ENCODE measurements at places on chromosomes 13 and 19.
A peak's percentile ranks its signal among the peaks of the same experiment; 100 is the strongest.

- peak; percentile 92 for DNase-seq
Observed at GRCh38 chr19:16076154-16076957, at the start of gene TPM4. Gene TPM4, plus strand, starts transcription at chr19:16076495. Its CDS starts 71 bp downstream, at chr19:16076566.

GRCh38 chr13:31207661-31208552 lies 8.1 kb downstream of the B3GLCT start:
- DNase-seq = peak; percentile 45

GRCh38 chr19:18503337-18503970 lies 18.4 kb downstream of the ELL start:
- no peak for DNase-seq

DNA sequence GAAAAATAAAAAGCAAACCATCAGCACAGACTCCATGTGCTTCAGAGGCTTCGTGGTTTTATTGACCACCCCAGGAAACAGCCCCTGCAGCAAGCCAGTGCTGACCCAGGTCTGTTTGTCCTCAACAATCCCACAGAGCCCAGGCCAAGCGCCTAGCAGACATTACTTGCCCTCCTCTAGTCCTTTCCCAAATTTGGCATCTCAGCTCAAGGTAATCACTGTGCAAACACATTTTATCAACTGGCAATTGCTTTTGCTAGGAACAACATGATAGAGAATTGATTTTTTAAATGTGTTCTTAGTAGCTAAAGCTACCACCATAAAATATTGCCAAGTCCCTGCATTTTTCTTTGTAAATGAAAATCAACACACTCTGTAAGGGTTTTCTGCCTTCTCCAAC lies 121.8 kb downstream of the STOML3 start:
- DNase-seq = no peak

DNA sequence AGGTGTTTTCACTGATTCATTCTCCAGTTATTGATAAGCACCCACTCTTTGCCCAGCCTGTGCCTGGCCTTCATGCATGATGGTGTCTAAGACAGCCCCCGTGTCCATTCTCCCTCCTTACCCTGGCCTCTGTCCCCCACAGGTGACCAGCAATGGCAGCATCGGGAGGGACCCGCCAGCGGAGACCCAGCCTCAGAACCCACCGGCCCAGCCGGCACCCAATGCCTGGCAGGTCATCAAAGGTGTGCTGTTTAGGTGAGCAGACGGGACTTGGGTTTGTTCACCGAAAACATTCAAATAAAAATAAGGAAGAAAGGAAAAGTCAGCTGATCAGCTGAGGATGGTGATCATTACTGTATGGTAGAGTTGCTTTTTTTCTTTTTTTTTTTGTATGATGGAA lies 6.6 kb downstream of the CLPTM1 start:
- no peak for DNase-seq

- DNase-seq = no peak
Observed at GRCh38 chr13:38902551-38902950, 88.1 kb downstream of the STOML3 start.

DNA sequence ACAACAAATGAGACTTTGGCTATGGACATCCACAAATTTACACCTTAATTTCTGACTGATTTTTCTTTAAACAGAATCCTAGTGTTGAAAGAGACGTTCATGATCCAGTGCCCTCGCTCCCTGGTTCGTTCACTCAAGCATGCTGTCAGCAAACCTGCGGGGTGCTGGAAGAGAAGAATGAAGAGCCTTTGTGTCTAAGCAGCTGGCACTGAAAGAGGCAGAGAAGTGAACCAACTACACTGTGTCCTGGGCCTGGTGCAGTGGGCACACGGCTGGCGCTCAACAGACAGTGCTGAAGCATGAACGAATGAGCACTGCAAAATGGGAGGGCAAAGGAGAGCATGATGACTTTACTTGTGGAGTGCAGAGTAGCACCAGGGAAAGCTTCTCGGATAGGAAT lies 46.8 kb downstream of the MIPEP start:
- no peak for DNase-seq

DNA sequence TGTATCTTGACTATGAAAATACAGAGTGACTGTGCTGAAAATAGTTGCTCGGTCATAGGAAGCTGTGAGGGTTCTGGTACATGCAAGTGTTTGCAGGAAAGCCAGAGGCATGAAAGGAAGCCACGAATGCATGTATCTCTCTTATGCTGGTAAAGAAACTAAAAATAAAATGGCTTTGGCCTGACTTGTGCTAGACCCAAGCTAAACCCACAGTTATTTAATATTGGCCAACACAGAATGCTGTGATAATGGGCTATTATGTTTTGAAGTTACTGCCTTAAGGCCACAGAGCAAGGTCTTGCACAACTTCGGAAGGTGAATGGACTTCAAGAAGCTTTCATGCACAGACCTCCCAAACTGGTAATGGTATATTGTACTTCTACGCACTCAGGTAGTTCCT lies 518.2 kb upstream of the HTR2A start:
- no peak for DNase-seq

DNA sequence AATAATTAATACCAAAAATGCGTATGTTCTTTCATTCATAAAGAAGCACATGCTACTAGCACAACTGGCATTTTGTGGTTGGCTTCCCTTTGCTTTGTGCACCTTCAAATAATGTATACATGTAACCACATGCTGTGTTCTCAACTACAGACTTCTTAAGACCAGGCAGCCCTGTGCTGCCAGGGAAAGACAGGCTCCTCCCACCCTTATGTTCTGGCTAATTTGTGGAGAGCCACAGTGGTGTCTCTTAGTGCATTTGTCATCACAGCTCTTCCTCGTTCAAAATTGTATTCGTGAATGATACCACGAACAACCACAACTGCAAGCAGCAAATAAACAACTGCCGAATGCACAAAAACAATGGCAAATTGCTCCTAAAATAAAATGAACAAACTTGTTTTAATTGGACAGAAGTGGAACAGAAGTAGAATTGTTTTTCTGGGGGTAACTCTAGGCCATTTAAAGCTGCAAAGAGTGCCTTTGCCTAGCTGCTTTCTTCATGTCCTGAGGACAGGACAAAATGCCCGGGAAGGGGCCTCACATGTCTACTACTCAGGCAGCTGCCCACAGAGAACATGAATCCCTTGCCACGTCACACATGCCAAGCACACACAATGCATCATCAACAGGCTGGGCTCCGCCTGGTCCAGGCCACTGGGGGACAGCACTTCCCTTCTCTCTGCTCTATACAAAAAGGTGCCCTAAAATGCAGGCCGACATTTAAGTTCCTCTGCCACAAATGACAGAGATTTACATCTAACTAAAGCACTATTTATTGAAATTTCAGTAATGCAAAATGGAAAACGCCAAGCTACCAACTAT lies 21.7 kb downstream of the IRS2 start:
- DNase-seq = no peak
